G401 (cell line): ENCODE measurements at places on chromosomes 2 and 18.

- DNase-seq: no peak
These were observed 7.2 kb upstream of the ASPRV1 start for GRCh38 chr2:69968609-69969008.

DNA sequence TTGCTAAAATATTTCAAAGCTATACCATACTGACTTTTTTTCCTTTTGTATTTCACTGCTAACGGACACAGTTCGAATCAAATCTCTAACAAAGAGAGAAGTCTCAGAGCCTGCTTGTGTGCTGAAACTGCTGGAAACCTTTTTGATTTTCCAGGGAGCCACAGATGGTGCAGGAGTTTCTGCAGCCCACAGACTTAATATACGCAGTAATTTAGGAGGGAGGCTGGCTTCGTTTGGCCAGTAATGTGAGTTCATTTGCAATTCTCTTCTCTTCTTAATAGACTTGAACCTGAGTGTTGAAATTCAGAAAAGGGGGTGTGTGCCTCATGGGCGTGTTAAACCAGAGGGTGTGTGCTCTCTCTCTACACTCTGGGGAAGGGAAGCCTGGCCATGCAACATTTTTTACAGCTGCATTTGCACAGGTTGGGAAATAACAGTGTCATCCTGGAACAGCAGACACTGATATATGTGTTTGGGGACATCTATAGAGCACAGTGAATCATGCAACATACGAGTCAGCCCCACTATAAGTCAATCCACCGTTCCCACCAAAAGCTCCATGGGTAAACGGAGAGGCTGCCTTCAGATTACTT is 333.0 kb downstream of the CLIP4 start:
- no peak for DNase-seq

DNA sequence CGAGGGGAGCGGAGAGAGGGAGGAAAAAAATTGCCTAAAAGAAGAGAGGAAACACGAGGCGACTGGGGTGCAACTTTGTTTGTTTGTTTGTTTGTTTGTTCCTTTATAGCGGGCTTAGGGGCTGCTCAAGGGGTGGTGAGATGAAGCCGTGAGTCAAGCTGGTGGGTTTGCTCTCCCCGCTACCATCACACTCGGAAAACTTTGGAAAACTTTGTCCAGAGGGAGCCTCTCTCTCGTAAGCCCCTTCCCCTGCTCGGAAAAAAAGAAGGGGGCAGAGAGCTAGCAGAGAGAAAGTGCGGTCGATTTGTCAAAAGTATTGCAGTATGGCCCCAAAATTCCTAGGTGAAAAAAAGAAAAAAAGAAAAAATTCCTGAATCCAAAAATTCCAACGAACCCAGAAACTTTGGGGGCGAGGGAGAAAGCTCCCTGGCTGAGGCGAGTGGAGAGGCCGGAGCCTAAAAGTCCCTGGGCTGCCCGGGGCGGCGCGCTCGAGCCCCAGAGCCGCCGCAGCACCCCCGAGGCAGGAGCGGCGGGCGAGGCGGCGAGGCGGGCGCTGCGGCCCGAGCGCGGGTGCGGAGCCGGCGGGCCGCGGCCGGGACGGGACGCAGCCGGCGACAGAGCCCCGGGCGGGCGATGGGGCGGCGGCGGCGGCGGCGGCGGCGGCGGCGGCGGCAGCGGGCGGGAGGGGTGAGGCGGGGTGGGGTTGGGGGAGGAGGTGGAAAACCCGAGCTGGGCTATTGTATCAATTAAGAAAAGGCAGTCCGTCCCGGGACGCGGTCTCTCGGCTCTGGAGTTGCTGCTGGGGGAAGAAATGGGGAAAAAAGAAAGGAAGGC is 558 bp upstream of the CYP26B1 start:
- DNase-seq: no peak

GRCh38 chr2:26396734-26397298 is 4.9 kb upstream of the DRC1 start:
- DNase-seq: no peak

GRCh38 chr18:13418013-13418710 is 199.6 kb downstream of the LDLRAD4 start:
- DNase-seq: no peak

DNA sequence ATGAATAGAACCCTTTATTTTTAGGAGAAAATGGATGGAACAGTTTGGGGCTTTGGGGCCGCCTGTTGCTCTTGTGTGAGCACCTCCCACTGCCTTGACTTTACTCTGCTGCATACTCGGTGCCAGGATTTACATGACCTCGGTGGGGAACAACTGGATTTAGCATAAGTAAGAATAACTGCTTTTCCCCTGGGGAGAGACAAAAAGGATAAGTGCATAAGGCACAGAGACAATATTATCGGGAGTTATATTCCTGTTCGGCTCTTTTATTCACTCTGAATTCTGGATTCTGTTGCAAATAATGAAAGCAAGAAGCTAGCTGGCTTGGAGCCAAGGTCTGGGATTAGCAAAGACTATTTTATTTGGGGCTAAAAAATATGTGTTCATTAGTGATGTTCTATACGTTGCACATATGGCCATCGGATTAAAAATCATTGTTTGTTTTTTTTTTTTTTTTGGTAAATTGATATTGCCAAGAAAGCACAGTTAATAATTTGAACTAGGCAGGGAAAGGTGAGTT is 69.8 kb downstream of the CYBRD1 start:
- no peak for DNase-seq
